CD4-positive, CD25-positive, alpha-beta regulatory T cell (primary cell): ENCODE measurements at places on chromosomes 5 and 9. TPM values are rescaled to one million over a fixed set of nuclear protein-coding genes. Genes with fewer than 3 reads are reported as not detected.

The FOXE1 gene
- polyA plus RNA-seq, result not detected

The TRUB2 gene
- polyA plus RNA-seq, result 25.0 TPM

The PRR16 gene
- not detected for polyA plus RNA-seq

The AMBP gene
- not detected for polyA plus RNA-seq

The ANKRD31 gene
- polyA plus RNA-seq, result 0.48 TPM

The DAPK1 gene
- polyA plus RNA-seq, result not detected

The TRAF1 gene
- polyA plus RNA-seq, result 16.9 TPM

The RGS7BP gene
- polyA plus RNA-seq, result not detected

The RLN1 gene
- polyA plus RNA-seq, result 3.2 TPM

The AUH gene
- polyA plus RNA-seq, result 13.2 TPM

The IFNK gene
- not detected for polyA plus RNA-seq

The NOL6 gene
- 13.6 TPM for polyA plus RNA-seq

The DMRT2 gene
- polyA plus RNA-seq, result not detected

The NDUFB6 gene
- 71.4 TPM for polyA plus RNA-seq

The CTSV gene
- not detected for polyA plus RNA-seq

The ZNF189 gene
- 2.2 TPM for polyA plus RNA-seq

The TBC1D9B gene
- polyA plus RNA-seq, result 11.3 TPM

The SH3RF2 gene
- polyA plus RNA-seq, result not detected

The POU5F2 gene
- polyA plus RNA-seq, result 0.14 TPM

The NXNL2 gene
- not detected for polyA plus RNA-seq

The GRK6 gene
- polyA plus RNA-seq, result 127 TPM
